GF-D8 (cell line): ENCODE measurements at places on chromosomes 11 and 22.

GRCh38 chr11:120517390-120517761 is 5.8 kb downstream of the GRIK4 start:
- no peak for DNase-seq

- DNase-seq: no peak
Observed at GRCh38 chr11:103683576-103683975, 352.9 kb upstream of the DDI1 start.

GRCh38 chr11:99534812-99535211 is 514.1 kb downstream of the CNTN5 start:
- DNase-seq: no peak

- no peak for DNase-seq
Observed at GRCh38 chr11:2886191-2886894, 768 bp upstream of the CDKN1C start.

DNA sequence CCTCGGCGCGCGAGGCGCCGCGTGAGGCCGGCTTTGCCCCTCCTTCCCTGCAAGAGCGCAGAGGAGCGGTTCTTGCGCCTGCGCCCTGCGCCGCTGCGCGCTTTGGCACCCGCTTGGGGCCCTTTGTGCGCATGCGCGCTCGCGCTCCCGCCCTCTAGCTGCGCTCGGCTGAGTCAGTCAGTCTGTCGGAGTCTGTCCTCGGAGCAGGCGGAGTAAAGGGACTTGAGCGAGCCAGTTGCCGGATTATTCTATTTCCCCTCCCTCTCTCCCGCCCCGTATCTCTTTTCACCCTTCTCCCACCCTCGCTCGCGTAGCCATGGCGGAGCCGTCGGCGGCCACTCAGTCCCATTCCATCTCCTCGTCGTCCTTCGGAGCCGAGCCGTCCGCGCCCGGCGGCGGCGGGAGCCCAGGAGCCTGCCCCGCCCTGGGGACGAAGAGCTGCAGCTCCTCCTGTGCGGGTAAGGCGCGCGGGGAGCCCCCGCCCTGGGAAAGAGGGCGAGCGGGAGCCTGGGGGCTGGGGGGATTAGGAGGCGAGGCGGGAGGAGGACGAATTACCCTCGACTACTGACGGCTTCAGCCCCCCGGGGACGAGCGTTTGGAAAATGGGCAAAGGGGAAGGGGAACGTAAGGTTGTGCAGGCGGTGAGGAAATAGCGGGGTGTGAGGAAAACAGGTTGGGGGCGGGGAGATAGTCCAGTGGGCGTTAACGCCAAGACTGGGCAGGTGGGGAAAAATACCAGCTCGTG is at the start of gene RTN3:
Gene RTN3 (plus strand): TSS at position 180 of the 745 bp plus-strand sequence. CDS start 137 bp downstream, at position 317.
- peak; percentile 92 for DNase-seq

DNA sequence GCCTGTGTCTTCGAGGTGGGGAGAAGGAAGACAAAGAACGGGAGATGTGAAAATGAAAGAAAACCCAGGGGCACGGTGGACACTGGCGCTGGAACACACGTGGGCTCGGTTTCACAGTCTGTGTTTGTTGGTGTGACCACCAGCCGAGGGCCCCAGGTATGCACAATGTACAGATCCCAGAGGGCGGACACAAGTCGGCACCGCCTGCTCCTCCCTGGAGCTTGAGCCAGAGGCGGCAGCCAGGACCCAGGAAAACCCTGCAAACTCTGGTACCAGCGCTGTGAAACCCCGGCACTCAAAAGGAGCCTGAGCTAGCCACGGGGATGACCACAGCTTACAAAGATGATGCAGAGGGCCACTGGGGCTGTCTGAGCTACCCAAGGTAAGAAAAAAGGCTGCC is 105.0 kb downstream of the SHANK2 start:
- DNase-seq: no peak

DNA sequence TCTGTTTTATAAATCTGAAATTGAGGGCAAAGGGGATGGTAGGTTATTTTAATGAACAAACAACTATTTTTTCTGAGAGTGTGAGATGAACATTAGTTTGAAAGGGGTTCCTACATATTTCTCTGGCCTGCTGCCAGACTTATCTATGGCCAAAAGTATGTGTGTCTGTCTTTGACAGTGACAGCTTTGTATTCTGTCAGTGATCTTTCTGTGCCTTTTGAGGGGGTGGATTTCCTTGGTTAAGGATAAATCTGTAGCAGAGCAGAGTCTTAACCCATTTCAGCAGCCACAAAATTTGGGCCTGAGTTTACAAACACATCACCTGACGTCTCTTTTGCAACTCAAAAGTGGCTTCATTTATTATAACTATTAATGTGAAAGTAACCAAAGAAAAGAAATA is 30.9 kb downstream of the ZFTA start:
- DNase-seq: no peak
